ENCODE measurements at places on chromosomes 5 and 9.

DNA sequence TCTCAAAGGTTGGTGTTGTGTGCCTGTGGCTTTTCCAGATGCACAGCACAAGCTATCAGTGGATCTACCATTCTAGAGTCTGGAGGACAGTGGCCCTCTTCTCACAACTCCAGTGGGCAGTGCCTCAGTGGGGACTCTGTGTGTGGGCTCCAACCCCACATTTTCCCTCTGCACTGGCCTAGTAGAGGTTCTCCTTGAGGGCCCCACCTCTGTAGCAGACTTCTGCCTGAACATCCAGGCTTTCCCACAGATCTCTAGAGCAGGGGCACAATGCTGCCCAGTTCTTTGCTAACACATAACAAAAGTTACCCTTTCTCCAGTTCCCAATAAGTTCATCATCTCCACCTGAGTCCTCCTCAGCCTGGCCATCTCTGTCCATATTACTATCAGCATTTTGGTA lies 102.1 kb upstream of the ANKRD55 start:
- DNase-seq, result no peak

DNA sequence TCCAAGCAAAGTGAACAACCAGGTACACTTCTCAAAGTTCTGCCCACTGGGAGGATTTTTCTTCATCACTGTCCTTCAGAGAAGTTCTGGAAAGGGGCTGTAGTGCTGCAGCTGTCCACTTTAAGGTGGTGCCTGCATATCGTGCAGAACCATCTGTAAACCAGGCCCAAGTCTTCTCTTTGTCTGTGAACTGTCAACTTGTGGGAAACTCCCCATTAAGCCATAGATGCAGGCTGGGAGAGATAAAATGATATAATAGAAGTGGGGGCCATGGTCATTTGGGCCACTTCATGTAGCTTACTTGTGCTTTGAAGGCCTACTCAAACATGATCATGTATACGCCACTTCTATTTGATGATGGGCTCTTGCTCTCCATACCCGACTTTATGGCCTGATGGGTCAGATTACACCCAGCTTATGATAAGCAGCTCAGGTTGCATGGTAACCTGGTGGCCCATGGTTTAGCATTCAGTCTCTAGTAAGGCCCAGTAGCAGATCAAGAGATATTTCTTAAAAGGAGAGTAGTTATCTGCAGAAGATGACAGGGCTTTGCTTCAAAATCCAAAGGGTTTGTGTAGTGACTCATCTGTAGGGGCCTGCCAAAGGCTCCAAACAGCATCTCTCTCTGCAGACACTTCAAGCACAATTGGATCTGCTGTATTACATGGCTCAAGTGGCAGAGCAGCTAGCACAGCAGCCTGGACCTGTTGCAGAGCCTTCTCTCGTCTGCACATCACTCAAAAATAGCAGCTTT lies 15.7 kb upstream of the BTF3 start:
- no peak for DNase-seq

- no peak for DNase-seq
Measured at GRCh38 chr5:14445013-14445412, 136.6 kb upstream of the OTULINL start.

DNA sequence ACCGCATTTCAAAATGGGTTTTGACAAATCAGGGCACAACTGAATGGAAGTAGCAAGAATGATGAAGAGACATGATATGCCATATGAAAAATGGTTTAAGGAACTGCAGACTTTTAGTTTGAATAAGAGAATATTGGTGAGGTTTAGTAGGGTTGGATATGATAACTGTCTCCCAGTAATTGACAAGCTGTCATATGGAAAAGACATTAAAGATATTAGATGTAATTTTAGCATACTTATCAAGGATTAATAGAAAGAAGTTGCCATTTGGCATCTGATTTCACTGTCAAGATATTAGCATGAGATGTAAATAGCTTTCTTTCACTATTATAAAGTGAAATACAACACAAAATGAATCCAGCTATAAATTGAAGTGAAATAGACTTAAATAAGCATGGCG lies 169.0 kb upstream of the MPDZ start:
- no peak for DNase-seq

DNA sequence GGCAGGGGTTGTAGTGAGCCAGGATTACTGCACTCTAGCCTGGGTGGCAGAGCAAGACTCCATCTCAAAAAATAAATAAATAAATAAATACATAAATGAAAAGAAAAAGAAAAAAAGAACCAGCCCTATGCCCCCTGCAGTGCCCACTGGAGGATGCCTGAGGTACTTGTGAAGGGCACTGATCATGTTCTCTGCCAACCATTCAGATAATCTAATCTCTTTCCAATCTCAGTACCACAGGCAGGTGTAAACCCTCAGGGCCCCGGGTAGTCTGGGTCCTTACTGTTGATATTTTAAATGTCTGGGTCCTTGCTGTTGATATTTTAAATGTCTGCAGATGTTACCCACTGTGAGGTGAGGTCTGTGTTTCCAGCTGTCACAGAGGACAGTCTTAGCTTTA lies 321.8 kb upstream of the ADCY2 start:
- DNase-seq, result no peak

- no peak for DNase-seq
Measured at GRCh38 chr5:87405472-87406155, 7.1 kb downstream of the CCNH start.

GRCh38 chr5:142981886-142982820 lies 212.0 kb downstream of the ARHGAP26 start:
- DNase-seq, result no peak

GRCh38 chr9:18890372-18890771 lies 142.6 kb downstream of the SAXO1 start:
- no peak for DNase-seq

- no peak for DNase-seq
Measured at GRCh38 chr9:127557466-127557869, 54.6 kb upstream of the STXBP1 start.

- DNase-seq, result no peak
Measured at GRCh38 chr5:17912794-17913193, 278.5 kb downstream of the TAF11L14 start.

GRCh38 chr5:53035868-53036381 lies 46.8 kb downstream of the ITGA2 start:
- DNase-seq, result no peak

DNA sequence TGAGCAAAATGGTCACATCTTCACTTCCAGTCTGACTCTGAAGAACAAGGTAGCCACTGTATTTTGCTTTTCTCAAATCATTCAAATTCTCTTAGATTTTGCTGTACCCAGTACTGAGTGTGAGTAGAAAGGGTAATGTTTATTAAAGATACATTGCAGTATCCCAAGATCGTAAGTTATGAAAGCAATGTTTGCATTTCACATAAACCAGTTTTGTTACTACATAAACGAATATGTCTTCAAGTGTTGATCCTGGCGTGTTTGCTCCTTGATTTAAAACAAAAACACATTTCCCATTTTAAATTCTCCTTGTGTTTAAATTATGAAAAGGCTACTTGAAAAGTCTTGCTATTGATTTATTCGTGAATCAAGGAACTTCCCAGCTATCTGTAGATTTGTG lies 22.0 kb downstream of the SNX30 start:
- no peak for DNase-seq

GRCh38 chr5:111242606-111243005 lies 18.4 kb downstream of the CAMK4 start:
- no peak for DNase-seq

GRCh38 chr9:110170357-110171257 lies 37.4 kb downstream of the C9orf152 start:
- no peak for DNase-seq

DNA sequence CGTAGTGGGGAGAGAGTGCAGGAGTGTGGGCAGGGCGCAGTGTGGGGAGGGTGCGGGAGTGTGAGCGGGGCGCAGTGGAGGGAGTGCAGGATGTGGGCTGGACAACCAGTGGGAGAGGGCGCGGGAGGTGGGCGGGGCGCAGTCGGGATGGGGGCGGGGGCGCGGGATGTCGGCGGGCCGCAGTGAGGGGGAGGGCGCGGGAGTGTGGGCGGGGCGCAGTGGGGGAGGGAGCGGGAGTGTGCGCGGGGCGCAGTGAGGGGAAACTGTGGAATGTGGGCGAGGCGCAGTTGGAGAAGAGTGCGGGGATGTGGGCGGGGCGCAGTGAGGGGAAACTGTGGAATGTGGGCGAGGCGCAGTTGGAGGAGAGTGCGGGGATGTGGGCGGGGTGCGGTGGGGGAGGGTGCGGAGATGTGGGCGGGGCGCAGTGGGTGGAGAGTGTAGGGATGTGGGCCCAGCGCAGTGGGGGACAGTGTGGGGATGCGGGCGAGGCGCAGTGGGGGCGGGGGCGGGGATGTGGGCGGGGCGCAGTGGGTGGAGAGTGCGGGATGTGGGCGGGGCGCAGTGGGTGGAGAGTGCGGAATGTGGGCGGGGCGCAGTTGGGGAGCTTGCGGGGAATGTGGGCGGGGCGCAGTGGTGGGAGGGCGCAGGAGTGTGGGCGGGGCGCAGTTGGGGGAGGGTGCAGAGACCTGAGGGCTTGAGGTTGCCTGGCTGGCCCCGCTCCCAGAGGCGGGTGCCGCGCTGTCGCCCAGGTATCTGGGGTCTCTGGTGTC lies at the start of gene NXNL2:
Gene NXNL2 (plus strand): TSS at position 723 of the 770 bp plus-strand sequence. CDS start 257 bp downstream, outside the sequence.
- peak; percentile 64 for DNase-seq

DNA sequence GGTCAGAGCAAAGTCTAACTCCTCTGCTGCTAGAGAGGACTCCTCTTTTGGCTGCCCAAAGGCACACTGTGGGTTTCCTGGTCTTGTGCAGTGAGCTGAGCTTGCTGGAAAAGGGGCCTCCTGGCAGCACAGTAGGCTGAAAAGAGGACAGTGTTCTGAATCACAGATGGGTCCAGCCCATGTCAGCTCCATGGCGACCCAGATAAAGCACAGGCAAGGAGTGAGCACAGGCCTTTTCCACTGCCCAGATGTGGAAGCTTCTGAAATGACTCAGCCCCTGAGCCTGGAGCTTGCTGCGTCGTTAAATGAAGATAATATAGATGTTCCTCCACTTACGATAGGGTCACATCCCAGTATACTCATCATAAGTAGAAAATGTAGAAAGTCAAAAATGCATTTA lies 8.1 kb downstream of the CCDC180 start:
- DNase-seq, result no peak

DNA sequence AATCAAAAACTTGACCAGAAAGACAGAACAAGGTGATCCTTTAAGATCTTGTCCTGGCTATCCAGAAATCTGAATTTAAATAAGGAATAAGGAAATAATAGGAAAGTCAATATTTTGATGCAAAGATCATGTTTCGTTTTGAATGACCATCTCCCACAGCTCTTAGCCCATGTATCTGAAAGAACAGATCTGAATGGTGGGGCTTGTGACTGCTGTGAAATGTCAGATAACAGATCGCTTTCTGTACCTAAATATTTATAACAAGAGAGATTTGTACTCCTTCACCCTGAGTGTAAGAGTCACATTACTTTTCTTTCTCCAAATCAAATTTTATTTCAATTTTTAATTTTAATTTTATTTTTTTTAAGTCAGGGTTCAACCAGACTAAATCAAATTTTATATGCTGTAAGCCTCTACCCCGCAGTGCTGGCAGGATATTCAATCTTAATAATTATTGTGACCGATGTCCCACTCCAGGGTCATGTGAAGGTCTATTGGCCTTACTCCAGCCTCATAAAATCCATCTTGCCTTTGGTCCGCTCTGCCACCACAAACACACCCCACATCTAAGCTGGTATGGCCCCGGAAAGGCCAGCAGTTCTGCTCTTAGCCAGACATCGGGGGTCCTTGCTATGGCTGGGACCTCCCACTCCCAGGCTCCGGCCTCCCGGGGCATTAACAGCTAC lies 7.0 kb upstream of the SLC26A2 start:
- no peak for DNase-seq

DNA sequence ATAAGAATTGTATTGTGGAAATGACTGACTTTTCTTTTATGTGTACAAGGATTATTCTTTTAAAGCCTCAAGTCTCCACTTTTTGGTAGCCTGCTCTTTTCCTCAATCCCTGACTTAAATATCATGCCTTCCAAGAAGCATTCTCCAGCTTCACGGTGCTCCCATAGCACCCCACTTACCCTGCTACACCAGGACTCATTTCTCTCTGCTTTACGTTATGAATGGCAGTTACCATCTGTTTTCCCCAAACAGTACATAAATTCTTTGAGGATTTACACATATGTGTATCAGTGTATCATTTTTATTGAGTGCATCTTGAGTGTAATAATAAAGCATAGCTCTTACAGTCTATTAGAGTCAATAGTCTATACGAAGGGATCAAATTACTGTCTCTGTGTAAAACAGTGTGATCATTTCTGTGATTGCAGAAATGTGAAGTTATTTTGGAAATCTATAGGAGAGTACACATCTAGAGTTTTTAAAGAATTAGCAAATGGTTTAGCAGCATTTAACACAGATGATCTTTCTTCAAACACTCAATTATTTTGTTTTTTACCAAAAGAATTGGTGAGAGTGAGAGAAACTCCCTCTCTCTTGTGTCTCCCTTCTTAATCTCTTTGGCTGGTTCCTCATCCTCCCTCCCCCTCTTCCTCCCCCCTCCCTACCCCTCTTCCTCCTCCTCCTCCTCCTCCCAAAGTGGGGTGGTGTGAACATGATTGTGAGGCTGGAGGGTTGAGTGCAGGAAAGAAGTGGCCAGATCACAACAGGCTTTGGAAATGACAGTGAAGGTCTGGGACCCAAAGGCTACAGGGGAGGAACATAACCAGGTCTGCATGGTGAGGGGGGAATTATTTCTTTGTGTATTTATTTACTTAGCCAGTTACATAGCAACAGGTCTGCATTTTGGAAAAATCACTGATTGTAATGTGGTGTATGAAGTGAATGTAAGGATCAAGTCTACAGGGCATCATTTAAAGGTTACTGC lies 27.6 kb upstream of the ECM2 start:
- DNase-seq, result no peak

GRCh38 chr5:95027151-95027721 lies 257.7 kb downstream of the MCTP1 start:
- DNase-seq, result no peak

DNA sequence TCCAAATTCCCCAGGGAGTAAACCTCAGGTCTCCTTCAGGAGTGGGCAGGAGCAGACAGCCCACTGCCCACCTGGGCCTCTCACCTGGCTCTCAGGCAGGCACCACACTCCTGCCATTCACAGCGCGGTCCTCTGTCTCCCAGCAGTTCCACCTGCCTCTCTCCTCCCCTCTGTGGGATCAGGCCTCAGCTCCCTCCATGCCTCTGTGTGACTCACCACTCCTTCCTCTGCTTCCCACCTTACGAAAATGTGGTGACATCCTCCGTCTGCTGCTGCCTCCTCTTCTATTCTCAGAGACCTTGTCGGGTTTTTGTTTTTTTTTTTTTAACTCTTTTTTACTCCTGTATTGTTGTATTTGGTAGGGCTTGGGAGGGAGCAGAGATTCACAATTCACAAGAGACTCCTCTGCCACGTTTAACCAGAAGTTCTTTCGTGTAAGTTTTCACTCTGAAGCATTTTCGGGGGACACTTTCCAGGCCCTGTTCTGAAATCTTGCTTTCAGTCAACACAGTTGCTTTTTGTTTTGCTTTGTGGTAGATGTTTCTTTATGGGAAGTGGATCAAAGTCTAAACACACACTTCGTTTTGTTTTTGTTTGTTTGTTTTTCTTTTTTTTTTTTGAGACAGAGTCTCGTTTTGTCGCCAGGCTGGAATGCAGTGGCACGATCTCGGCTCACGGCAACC lies 21.1 kb upstream of the CDKN2AIPNL start:
- no peak for DNase-seq

GRCh38 chr9:33260372-33260771 lies 4.1 kb downstream of the BAG1 start:
- no peak for DNase-seq

GRCh38 chr9:83062651-83063527 lies at the start of gene RASEF:
RASEF (minus strand) TSS chr9:83063142; CDS start chr9:83062867, 275 bp downstream.
- no peak for DNase-seq
